KBM-7 (cell line): ENCODE measurements at places on chromosomes 3 and 15.

DNA sequence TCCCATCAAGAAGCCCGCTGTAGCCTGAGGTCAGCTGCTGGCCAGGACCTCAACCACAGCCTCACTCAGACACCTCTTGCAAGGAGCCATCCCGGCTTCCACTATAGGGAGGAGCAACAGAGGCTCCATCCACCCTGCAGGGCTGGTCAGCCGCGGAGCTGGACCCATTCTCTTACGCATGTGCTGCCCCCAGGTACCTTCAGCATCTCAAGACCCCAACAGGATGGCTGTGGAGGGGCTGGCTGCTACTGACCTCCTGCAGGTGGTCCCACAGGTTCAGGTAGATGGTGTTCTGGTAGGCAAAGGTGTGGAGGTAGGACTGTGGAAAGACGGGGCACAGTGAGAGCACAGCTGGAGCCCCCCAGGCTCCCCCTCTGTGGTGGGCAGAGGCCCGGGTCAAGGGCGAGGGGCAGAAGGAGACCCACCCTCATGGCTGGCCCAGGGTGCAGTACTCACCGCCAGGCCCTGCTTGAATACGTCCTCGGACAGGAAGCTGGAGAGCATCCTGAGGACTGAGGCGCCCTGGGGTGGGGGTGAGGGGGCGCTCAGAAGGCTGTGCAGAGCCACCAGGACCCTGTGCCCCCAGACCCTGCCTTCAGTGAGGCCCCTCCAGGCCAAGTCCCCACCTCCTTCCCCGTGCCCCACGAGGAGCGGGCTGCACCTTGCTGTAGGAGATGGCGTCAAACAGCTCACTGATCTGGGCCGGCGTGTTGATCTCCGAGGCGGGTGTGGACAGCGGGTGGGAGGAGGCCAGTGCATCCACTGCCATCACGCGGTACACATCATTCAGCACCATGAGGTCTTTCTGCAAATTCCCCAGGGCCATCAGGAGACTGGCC is 11.4 kb downstream of the ANPEP start:
- DNase-seq, result no peak

- no peak for DNase-seq
Measured at GRCh38 chr3:184236636-184237035, 7.3 kb downstream of the VWA5B2 start.

DNA sequence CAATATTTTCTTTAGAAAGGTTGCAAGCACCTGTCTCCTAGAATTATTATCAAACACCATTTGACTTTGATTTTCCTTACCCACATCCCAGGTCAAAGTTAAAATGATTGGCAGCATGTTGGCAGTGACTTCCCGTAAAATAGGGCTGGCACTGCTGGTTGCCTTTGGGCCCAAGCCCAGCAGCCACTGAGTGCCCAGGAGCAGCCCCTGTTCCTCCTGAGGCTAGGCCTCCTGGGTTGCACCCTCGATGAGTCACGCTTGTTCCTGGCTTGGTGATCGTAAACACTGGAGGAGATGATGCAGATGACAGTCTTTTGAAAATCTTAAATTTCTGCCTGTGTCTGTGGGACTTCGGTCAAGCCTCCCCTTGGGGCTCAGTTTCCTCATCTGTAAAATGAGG is 290.0 kb downstream of the TLE3 start:
- DNase-seq, result no peak

DNA sequence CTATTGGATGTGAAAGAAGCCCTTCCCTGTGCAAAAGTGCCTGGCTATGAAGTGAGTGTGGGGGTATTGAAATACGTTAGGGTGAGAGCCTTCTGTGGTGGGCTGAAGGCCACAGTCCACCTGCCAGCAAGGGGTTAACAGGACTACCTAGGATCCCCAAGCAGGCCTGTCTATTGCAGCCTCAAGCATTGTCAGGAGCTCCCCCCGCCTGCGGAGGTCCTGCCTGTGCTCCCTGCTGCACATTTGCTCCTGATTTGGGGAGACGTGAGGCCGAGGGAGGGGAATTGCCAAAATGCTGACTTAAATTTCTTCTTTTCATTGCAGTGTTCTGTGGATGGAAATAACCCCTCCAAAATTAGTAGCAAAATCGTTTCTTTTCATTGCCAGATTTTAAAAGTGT is 56.2 kb downstream of the GABRG3 start:
- no peak for DNase-seq

GRCh38 chr3:184300378-184300720 is 1.3 kb downstream of the PSMD2 start:
- no peak for DNase-seq

DNA sequence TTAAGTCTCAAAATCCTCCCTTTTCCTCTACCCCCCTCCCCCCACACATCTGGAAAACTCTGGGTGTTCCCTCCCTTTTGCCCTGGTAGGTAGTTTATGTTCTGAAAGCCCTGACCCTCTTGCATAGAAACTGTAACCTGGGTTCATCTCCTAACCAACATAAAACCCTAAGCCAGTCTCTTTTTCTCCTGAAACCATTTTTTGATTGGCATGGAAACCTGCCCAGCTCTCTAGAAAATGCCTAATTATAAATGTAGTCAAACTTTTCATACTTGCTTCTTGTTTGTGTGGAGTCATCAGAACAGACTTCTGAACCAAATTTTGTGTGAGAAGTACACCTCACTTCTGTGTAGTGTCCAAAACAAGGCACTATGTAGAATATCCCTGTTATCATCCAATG is 1264.4 kb downstream of the SI start:
- no peak for DNase-seq

DNA sequence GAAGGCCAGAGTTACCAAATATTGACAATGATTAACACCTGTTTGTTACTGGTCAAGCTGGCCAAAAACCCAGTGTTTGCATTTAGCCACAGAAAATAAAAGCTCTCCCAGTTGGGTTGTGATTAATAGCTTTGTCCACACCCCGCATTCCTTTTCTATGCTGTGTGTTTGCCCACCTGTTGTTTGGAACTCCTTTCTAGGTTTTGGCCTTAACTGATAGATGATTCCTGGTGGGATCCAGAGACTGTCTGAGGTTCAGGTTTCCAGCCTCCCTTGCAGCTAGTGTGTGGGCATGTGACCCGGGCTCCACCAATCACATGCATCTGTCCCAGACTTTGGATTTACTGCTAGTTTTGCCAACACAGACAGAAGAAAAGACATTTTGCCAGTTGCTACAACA is 83.8 kb downstream of the PTPRG start:
- DNase-seq, result no peak

DNA sequence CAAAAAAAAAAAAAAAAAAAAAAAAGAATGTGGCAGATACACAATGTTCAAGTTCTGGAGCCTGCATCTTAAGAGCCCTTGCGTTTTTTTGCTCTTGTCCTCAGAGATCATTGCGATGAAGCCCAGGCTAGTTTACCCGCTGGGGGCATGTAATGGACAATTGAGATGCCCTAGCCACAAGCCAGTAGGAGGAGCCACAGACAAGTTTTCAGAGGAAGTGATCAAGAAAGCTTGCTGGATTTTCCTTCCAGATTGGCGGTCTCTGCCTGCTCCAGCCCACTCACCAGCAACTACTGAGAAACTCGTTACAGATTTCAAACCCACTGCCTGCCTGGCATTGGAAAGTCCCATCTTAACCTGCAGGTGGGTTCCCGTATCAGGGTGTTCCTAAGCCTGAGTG is 192.1 kb upstream of the EOMES start:
- peak; percentile 19 for DNase-seq
